ENCODE measurements at places on chromosomes 3 and 15.

- DNase-seq = no peak
These were observed 11.4 kb upstream of the FETUB start for GRCh38 chr3:186628756-186629155.

DNA sequence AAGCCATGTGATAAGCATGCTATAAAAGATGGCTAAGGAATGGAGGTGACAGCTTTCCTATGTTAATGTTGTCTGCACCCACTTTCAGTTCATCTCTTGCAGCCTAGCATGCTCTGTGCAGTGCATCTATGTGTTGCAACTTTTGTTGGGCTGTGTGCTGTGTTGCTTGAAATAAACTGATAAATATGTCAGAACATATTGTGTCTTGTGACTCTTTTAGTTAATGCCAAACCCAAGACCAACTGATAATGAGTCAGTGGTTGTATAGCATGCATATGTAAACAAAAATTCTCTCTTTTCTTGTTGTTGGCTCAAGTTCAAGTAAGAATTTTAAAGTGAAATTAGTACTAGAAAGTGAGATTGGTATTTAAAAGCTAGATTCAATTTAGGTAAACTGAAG is 37.0 kb upstream of the SCN10A start:
- DNase-seq = no peak

GRCh38 chr3:10994306-10994705 is 1.8 kb downstream of the SLC6A1 start:
- no peak for DNase-seq

GRCh38 chr3:57544181-57545125 is at the start of gene DNAH12:
DNAH12 (minus strand) TSS chr3:57544344; CDS start chr3:57542870, 1,474 bp downstream.
- DNase-seq = no peak

- no peak for DNase-seq
These were observed 62.5 kb downstream of the IL20RB start for GRCh38 chr3:137020315-137020714.

DNA sequence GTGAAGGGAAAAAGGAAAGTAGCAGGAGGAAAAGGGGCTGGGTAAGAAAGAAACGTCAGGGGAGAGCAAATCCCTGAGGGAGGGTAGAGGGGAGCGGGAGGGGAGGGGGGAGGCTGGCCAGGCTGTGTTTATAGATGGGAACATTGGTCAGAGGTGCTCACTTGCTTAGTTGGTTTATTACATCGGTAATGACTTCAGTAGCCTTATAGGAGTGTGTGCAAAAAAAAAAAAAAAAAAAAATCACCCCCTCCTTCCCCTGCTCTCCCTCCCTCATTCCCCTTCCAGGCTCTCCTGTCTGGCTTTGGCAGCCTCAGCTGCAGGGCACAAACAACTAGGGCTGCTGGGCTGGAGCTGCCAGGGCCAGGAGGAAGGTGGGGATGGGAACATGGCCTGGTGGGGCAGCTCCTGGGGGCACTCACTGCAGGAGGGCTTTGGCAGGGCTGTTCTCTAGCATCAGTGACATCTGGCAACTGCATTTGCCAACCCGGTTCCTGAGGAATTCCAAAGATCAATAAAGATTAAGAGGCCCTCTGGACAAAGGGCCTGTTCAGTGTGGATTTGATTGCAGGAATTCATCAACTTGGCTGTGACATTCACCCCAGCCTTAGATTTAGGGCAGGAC is 334.5 kb upstream of the FRG2C start:
- no peak for DNase-seq

GRCh38 chr15:65375871-65376607 is 1.8 kb downstream of the IGDCC3 start:
- DNase-seq = no peak

DNA sequence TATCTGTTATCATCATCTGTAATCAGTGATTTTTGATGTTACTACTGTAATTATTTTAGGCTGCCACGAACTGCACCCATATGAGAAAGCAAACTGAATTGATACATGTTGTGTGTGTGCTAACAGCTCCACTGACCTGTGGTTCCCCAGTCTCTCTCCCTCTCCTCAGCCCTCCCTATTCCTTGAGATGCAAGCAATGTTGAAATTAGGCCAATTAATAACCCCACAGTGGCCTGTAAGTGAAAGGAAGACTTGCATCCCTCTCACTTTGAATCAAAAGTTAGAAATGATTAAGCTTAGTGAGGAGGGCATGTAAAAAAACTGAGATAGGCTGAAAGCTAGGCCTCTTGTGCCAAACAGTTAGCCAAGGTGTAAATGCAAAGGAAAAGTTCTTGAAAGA is 218.6 kb upstream of the LRRFIP2 start:
- DNase-seq = no peak

- DNase-seq = no peak
These were observed 666.6 kb upstream of the UBE2E2 start for GRCh38 chr3:22536541-22536940.

GRCh38 chr3:29537889-29538609 is 257.2 kb downstream of the RBMS3 start:
- DNase-seq = no peak

- DNase-seq = no peak
These were observed 15.3 kb downstream of the TNK2 start for GRCh38 chr3:195893044-195893395.

DNA sequence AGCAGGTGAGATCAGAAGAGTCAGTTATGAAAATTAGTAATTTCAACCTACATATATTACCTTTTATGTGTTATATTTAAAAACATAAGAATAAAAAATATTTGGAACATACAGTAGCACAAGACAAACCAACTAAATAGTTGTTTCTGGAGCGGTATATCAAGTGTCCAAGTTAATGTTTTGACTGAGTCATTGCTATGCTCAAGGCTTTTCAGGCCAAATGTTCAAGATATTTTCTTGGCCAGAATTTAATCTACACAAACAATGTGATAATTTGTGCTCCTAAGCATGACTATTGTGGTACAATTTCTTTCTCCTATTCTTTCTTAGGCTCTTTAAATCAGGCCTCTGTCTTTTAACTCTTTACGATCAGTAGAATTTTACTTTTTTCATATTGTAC is 412.4 kb downstream of the RAP2B start:
- DNase-seq = no peak

- no peak for DNase-seq
These were observed 528.4 kb upstream of the RGMA start for GRCh38 chr15:93617443-93617842.

GRCh38 chr15:41061667-41062066 is 54.4 kb downstream of the INO80 start:
- no peak for DNase-seq
